ENCODE measurements at places on chromosomes 12 and 14.

GRCh38 chr14:56183631-56184157 is 65.5 kb downstream of the PELI2 start:
- DNase-seq, result no peak

DNA sequence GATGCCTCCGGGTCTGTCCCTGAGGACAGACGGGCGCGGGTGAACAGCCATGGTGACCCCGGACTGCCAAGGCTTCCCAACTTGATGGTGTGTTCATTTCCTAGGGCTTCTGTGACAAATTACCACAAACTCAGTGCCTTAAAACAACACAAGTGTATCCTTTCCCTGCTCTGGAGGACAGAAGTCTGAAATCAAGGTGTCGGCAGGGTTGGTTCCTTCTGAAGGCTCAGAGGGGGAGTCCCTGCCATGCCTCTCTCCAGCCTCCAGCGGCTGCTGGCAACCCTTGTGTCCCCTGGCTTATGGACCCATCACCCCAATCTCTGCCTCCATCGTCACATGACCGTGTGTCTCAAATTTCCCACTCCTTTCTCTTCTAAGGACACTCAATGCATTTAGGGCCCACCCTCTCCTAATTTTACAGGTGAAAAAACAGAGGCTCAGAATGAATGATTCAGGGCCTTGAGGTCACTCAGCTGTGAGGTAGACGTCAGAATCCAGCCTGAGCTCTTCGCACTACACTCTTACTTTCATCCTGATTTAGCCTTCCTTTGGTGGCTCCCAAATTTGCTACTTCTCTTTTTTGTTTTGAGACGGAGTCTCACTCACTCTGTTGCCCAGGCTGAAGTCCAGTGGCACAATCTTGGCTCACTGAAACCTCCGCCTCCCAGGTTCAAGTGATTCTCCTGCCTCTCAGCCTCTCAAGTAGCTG is 45.4 kb downstream of the VCPKMT start:
- no peak for DNase-seq

GRCh38 chr12:108734200-108734906 is 3.0 kb upstream of the CORO1C start:
- peak; percentile 5 for DNase-seq

DNA sequence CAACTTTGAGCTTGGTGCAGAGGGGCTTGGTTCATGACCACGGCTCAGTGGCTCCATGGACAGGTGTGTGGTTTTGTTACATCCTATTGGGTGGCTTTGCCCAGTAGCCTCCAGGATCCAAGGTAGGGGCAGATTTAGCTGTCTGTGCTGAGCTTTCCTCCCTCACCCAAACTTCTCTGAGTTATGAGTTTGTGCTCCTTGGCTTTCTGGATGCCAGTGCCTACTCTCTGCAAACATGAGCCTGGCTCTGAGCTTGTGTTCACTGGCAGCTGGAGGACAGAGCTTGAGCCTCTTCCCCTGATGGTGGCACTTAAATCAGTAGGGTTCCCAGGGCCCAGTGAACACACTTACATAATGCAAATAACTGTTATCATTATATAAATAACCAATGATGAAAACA is 45.3 kb upstream of the HECTD1 start:
- no peak for DNase-seq

GRCh38 chr12:111664499-111664898 is 21.3 kb downstream of the BRAP start:
- DNase-seq, result no peak

DNA sequence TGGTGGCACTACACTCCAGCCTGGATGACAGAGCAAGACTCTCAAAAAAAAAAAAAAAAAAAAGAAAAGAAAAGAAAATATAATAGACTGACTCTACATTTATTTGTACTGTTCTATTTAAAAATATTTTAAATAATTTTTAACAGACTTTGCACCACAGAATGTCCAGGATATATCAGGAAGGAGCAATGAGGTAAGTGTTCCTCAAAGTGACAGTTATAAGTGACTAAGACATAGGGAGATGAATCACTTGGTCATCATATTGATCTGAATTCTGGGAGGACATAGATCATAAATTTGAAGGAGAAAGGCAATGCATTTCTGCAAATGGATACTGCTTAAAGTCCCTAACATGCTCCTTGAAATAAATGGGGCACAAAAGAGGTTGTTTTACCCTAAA is 221.5 kb downstream of the KCNC2 start:
- DNase-seq, result no peak

DNA sequence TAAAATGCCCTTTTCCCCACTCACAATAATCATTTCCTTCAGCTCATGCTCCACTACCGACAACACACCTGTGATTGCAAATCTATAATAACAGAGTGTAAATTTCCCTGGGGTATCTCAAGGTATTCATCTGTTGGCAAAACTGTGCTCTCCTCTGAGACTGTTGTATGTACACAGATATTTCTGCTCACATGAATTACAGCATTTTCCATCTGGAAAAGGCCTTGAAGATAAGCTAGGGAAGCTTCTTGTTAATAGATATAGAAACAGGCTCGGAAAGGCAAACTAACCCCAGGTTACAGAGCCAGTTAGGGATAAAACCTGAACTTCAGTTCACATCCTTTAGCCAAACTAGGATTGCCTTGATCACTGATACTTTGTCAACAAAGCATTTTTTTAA is 210.4 kb upstream of the KRR1 start:
- DNase-seq, result no peak

- peak; percentile 80 for DNase-seq
Observed at GRCh38 chr14:102437997-102438915, 71.3 kb downstream of the ANKRD9 start.

- DNase-seq, result no peak
Observed at GRCh38 chr12:15824516-15824915, 35.3 kb upstream of the EPS8 start.

GRCh38 chr12:10673659-10674384 is at the start of gene STYK1:
TSS of gene STYK1 (minus strand) at chr12:10674052. CDS start at chr12:10634618, 39,434 bp downstream.
- DNase-seq, result peak; percentile 80

GRCh38 chr12:25723336-25723735 is 170.3 kb upstream of the LMNTD1 start:
- DNase-seq, result no peak

- no peak for DNase-seq
Observed at GRCh38 chr12:106631150-106631549, 48.3 kb downstream of the RFX4 start.

DNA sequence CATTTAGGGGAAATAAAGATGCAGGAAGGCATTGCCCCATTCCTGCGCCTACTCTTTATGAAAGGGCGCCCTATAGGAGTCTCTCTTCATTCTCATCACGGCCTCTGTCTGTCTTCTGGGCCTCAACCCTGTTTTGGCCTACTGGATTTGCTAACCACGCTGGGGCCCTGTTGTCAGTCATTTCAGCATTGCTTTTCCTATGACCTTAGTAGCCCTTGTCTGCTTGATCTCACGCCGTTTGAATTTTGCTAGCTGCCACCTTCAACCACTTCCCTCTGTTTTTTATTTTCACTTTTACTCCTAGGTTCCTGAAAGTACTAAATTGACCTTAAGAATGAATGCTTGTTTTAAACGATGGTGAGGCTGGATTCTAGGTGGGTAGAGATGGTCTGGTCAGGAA is 139.0 kb downstream of the SYNE2 start:
- DNase-seq, result no peak

- no peak for DNase-seq
Observed at GRCh38 chr12:109033239-109034196, 12.7 kb upstream of the SVOP start.

GRCh38 chr12:66999141-66999540 is 270.0 kb upstream of the CAND1 start:
- no peak for DNase-seq

- DNase-seq, result peak; percentile 50
Observed at GRCh38 chr14:21300892-21301291, 21.0 kb downstream of the RPGRIP1 start.

DNA sequence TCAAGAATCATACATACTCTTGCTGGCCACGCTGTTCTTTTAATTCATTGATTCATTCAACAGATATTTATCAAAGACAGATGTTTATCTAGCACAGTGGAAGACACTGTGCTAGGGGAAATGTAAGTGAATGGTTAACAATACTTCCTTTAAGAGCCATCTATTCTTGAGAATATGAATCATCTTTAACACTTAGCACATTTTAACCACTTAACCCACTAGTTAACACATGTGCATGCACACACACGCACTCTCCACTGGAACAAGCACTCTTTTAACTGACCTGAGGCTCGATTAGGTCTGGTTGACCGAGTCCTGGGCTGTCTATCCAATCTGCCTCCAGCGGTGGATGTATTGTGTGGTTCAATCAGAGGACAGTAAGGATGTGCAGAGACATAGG is 34.6 kb downstream of the LMNTD1 start:
- DNase-seq, result peak; percentile 5

Data from activated naive CD8-positive, alpha-beta T cell treated with anti-CD3 and anti-CD28 coated beads, Interleukin-2, amount 50 U/mL, for 24 hours (primary cell).